ENCODE measurements at places on chromosomes 7 and 10. TPM values are rescaled to one million over a fixed set of nuclear protein-coding genes. Genes with fewer than 3 reads are reported as not detected.

DNA sequence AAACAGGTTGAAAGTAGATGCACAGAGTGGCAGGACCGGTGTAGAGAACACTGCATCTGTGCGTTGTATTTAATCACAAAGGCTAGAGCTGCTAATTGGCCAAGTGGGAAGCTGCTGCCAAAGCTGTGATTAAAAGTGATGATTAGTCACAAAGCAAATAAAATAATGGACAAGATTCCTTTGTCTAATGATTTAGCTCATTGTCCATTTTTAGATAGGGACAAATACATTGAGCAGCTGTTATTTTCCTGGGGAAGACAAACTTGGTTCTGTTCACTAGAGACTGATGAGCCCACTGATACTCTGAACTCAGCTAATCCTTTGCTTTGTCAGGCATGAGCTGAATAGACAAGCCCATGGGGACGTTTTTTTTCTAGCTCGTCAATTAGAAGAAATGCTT, 19.7 kb downstream of the UBE3C start:
- no peak for DNase-seq

DNA sequence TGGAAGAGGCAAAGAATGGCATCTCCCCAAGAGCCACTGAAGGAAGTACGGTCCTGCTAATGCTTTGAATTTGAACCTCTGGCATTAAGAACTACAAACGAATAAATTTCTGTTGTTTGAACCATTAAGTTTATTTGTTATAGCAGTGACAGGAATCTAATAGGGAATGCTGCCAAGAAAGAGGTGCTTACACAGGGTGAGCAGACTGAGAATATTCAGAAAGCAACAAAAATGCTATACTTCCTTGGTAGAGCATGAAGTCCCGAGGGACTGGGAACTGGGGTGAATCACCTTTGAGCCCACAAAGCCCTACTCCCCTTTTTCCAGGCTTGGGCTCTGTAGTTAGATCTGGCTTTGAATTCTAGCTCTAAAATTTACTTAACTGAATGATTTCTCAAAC, 45.0 kb downstream of the PANK1 start:
- no peak for DNase-seq

DNA sequence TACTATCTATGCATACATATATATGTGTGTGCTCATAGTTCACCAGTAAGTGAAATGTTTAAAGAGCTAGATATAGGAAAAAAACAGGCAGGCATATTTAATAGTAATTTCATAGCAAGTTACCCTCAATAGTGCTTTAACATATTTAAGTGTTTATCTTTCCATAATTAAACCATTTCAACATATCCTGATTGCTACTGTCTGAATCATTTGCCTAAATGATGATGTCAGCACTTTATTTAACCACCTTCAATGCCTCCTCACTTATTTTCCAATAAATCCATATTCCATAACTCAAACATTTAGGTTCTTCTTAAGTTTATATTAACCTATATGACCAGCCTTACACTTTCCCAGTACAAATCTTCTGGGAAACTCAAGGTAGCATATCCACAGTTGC, 601.1 kb downstream of the ARL4A start:
- no peak for DNase-seq

GRCh38 chr7:138125598-138126111, 49.4 kb downstream of the AKR1D1 start:
- DNase-seq: no peak

- DNase-seq: peak; percentile 70
Measured at GRCh38 chr10:85548034-85548433, 818.6 kb downstream of the GRID1 start.

GRCh38 chr10:381805-382204, 246.6 kb downstream of the ZMYND11 start:
- no peak for DNase-seq

GRCh38 chr7:69661342-69661741, 63.1 kb downstream of the AUTS2 start:
- DNase-seq: no peak

DNA sequence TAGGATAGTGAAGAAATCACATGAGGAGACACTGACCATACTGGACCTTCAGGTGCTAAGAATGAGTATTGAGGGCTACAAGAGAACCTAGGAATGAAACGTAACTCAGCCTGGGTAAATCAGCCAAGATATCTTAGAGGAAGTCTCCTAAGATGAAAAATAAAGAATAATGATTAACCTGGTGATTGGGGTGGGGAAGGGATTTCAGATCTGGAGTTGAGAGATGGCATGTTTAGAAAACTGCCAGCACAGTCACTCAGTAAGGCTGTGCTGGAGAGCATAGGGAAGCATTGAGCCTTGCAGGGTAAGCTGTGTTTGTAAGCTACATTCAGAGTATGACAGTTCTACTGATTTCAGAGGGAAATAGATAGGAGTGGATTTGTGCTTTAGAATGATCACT, 1.9 kb upstream of the MALRD1 start:
- DNase-seq: no peak

DNA sequence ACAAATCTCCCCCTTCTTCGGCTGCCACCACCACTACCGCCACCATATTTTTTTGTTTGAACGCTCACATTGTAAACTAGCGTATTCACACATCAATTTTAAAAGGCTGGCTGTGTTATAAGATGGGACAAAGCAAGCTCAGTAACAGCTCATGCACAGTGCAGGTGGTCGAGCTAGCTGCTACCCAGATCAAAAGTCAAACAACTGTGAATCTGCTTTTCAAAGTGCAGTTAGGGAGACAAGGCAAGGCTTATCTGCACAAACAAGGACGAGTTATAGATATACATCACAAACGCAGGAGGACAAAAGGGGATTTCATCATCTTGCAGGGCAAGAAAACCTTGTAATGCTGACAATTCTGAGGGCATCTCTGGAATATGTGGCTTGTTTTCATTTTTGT, 231.6 kb downstream of the VTI1A start:
- peak; percentile 69 for DNase-seq

DNA sequence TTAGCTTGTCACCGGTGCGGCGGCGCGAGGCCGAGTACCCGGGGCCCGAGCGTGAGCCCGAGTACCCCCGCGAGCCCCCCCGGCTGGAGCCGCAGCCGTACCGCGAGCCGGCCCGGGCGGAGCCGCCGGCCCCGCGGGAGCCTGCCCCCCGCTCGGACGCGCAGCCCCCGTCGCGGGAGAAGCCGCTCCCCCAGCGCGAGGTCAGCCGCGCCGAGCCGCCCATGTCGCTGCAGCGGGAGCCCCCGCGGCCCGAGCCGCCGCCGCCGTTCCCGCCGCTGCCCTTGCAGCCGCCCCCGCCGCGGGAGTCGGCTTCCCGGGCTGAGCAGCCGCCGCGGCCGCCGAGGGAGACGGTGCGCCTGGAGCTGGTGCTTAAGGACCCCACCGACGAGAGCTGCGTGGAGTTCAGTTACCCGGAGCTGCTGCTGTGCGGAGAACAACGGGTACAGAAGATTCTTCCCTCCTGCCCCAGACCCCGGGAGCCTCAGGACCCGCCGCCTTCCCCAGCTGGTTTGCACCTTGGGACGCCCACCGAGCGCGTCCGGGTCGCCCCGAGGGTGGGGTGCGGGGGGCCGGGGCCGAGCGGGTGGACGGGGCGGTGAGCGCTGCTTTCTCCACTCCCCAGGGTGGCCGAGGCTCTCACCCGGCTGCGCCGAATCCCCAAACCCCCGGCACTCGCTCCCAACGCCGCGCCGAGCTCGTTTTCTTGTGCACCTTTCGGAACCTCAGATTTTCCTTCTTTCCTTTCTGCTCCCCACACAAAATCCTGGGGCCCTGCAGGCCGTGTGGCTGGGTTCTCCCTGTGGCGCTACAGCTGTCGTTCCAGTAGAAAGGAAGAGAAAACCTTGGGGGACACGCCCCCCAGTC, 708 bp downstream of the UBN2 start:
- DNase-seq: peak; percentile 27

Gene OR6V1
- total RNA-seq: not detected

Gene NIPSNAP2
- total RNA-seq: 125 TPM

Gene OR2A7
- 0.27 TPM for total RNA-seq
